ENCODE measurements at places on chromosomes 16 and 17.

- H3K27ac ChIP-seq, result no peak overlapping the region
- no peak overlapping the region for H3K4me3 ChIP-seq
Observed at GRCh38 chr17:72634621-72635020, 457.9 kb downstream of the SLC39A11 start.

DNA sequence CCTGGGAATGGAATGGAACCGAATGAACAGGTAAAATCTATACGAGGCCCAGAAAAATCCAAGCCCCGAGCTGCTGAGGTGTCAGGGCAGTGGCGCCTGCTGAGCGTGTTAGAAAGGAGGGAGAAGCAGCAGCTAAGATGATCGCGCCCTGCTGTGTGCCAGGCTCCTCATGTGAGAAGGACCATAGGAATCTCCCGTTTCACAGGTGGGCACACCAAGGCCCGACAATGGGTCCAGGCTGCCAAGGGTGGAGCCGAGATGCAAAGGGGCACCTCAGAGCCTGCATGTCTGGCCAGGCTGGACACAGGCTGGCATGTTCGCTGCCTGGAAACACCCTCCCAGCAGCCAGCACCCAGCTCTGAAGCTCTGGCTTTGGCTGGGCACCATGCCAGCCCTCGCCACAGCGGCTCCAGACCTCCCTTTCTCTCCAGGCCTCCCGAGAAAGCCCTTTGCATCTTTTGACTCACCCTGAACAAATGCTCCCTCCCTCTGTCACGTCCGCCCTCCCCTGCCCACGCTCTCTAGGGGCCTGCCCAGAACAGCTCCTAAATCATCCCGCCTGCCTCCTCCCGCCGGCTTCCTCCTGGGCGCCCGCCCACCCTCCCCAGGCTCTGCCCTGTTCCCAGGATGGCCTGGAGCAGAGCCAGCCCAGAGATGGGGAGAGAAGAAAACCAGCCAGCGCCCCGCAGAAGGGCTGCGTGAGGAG lies 217.8 kb upstream of the GSE1 start:
- DNase-seq, result peak; percentile 66
- peak overlapping the region; percentile 31 for H3K27ac ChIP-seq
- H3K4me1 ChIP-seq, result peaks cover 34% of the 10 kb centered on the region
- no peaks in the 10 kb centered on the region for H3K27me3 ChIP-seq

GRCh38 chr17:4293572-4293971 lies 29.8 kb upstream of the ANKFY1 start:
- no peaks in the 10 kb centered on the region for H3K27me3 ChIP-seq
- no peaks in the 10 kb centered on the region for H3K4me1 ChIP-seq
- no peak overlapping the region for H3K4me3 ChIP-seq
- H3K36me3 ChIP-seq, result peaks cover 37% of the 10 kb centered on the region

DNA sequence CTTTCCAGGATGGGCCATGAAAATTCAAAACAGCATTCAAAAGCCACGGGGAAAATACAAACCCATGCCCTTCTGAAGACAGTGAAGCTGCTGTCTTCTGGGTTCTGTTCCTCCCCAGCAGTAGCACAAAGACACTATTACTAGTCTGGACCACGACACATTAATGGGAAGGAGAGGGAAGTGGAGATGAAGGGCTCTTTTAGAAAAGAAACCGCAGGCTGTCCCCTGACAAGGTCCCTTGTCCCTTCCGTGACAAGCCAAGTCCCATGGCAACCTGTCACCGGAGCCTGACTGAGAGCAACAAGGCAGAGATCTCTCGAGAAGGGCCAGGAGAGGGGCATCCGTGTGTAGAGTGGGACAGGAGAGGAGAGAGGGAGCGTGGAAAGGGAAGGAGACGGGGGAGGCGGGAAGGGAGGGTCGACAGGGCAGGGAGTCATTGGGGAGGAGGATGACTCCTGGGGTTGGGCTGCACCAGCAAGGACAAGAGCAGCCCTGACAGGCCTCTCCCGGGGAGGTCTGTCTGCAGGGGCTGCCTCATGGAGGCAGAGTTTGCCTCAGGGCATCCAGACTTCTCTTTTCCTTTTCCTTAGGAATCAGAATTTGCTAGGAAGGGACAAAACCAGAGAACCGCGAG lies 436.2 kb downstream of the SLC39A11 start:
- H3K4me1 ChIP-seq, result no peaks in the 10 kb centered on the region
- H3K27me3 ChIP-seq, result no peaks in the 10 kb centered on the region
- no peak for DNase-seq
- no peak overlapping the region for H3K27ac ChIP-seq
- H3K36me3 ChIP-seq, result no peaks in the 10 kb centered on the region

DNA sequence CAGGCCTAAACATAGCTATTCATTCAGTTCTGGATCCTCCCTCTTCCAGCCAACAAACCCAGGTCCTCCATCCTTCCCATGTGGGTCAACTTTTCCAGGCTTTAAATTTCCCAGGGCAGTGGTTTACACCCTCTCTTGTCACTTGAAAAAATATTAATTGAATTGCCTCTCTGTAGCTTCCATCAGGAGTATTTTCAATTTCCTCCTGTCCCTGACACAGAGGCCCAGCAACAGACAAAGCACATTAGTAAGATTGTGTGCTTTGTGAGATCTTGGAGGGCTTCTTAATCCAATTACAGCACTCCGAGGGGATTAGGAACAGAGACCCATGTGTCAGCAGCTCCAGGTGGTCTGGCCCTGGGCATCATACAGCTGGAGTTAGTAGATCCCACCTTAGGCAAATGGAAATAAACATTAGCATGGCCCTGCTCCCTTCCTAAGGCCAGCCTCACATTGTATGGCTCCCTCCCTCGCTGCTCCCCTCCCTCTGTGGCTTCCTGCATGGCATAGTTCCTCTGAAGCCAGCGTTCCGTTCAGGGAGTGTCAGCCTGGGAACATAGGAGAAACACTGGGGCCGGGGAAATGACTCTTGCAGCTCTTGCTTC lies 132.7 kb upstream of the HSBP1 start:
- DNase-seq, result no peak
- H3K36me3 ChIP-seq, result no peaks in the 10 kb centered on the region
- H3K4me1 ChIP-seq, result no peaks in the 10 kb centered on the region
- no peaks in the 10 kb centered on the region for H3K27me3 ChIP-seq
- H3K27ac ChIP-seq, result no peak overlapping the region

- no peaks in the 10 kb centered on the region for H3K27me3 ChIP-seq
- no peak overlapping the region for H3K27ac ChIP-seq
- DNase-seq, result no peak
- no peaks in the 10 kb centered on the region for H3K36me3 ChIP-seq
Observed at GRCh38 chr17:11561281-11561680, 37.0 kb upstream of the DNAH9 start.

- no peaks in the 10 kb centered on the region for H3K36me3 ChIP-seq
- no peak overlapping the region for H3K27ac ChIP-seq
- no peak overlapping the region for H3K4me3 ChIP-seq
- no peaks in the 10 kb centered on the region for H3K27me3 ChIP-seq
Observed at GRCh38 chr17:14351493-14351892, 50.6 kb downstream of the HS3ST3B1 start.

- H3K4me1 ChIP-seq, result no peaks in the 10 kb centered on the region
- H3K27me3 ChIP-seq, result no peaks in the 10 kb centered on the region
- H3K4me3 ChIP-seq, result no peak overlapping the region
- no peak overlapping the region for H3K27ac ChIP-seq
Observed at GRCh38 chr16:51535591-51535990, 384.5 kb upstream of the SALL1 start.

DNA sequence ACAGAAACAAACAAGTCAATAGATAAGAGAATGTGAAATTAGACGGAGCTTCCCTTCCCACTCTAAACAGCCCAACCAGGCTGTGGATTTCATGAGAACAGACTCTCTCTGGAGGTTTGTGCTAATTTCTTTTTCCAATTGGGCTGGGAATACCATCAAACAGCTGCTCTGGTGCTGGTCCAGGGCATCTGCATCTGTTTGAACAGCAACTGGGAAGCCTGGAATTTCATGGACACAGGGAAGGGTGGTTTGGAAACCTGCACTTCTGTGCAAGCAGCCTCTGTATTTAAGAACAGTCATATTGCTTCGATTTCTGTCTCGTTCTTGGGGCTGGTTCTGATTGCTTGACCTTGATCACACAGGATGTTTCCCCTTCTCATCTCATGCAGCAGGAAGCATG lies 88.7 kb downstream of the FOXL1 start:
- peaks cover 22% of the 10 kb centered on the region for H3K27me3 ChIP-seq
- no peak overlapping the region for H3K27ac ChIP-seq
- no peaks in the 10 kb centered on the region for H3K36me3 ChIP-seq
- no peak for DNase-seq
- no peak overlapping the region for H3K4me3 ChIP-seq
- H3K4me1 ChIP-seq, result no peaks in the 10 kb centered on the region

- H3K4me1 ChIP-seq, result no peaks in the 10 kb centered on the region
- DNase-seq, result no peak
- H3K4me3 ChIP-seq, result no peak overlapping the region
- no peaks in the 10 kb centered on the region for H3K36me3 ChIP-seq
- no peak overlapping the region for H3K27ac ChIP-seq
Observed at GRCh38 chr17:72997559-72997958, 94.9 kb downstream of the SLC39A11 start.

DNA sequence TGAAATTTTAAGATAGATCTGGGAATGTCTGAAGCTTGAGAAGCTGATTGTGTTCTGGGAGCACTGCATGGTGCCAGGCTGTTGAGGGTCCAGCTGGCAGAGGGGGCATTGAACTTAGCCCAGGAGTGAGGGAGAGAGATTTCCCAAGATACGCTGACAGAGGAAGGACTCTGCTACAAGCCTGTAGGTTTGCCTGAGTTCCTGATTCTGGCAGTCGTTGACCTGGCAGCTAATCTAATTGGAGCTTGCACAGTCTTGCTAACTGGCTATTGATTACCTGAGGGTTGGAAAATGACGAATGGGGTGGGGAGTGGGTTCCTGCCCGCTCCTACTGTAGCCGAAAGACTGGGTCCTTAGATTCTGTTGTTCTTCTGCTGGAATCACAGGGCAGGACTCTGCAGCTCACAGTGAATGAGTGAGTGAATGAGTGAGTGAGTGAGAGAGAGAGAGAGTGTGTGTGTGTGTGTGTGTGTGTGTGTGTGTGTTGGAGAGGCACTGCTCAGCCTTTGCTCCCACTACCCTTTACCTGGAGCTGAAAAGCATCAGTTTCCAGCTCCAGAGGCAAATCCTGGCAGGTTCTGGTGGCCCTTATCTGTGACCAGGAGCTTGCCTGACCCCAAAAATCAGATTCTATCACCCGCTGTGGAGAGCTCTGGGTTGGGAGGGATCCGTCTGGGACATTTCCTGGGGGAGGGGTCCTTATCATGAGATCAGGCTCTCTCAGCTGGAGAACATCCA lies 16.7 kb downstream of the CTRL start:
- no peaks in the 10 kb centered on the region for H3K27me3 ChIP-seq
- H3K4me3 ChIP-seq, result no peak overlapping the region
- peaks cover 30% of the 10 kb centered on the region for H3K4me1 ChIP-seq
- no peak overlapping the region for H3K27ac ChIP-seq
- DNase-seq, result no peak

GRCh38 chr17:59829217-59830006 lies 63.3 kb downstream of the TUBD1 start:
- H3K4me3 ChIP-seq, result peak overlapping the region; percentile 25
- H3K4me1 ChIP-seq, result peaks cover 57% of the 10 kb centered on the region
- no peaks in the 10 kb centered on the region for H3K27me3 ChIP-seq
- H3K36me3 ChIP-seq, result no peaks in the 10 kb centered on the region

- no peak overlapping the region for H3K27ac ChIP-seq
- no peaks in the 10 kb centered on the region for H3K36me3 ChIP-seq
- H3K4me1 ChIP-seq, result peaks cover 20% of the 10 kb centered on the region
- H3K4me3 ChIP-seq, result no peak overlapping the region
Observed at GRCh38 chr17:39757931-39758873, 20.5 kb downstream of the GRB7 start.

- peak overlapping the region; percentile 74 for H3K27ac ChIP-seq
- no peak for DNase-seq
- peaks cover 94% of the 10 kb centered on the region for H3K27me3 ChIP-seq
- H3K36me3 ChIP-seq, result peaks cover 5% of the 10 kb centered on the region
- H3K4me3 ChIP-seq, result peak overlapping the region; percentile 63
Observed at GRCh38 chr17:48596000-48596734, 2.6 kb upstream of the HOXB5 start.

- H3K27me3 ChIP-seq, result no peaks in the 10 kb centered on the region
- no peaks in the 10 kb centered on the region for H3K36me3 ChIP-seq
- DNase-seq, result no peak
- H3K4me3 ChIP-seq, result no peak overlapping the region
- H3K4me1 ChIP-seq, result no peaks in the 10 kb centered on the region
- no peak overlapping the region for H3K27ac ChIP-seq
Observed at GRCh38 chr16:55212791-55213190, 111.2 kb upstream of the IRX6 start.

- H3K4me1 ChIP-seq, result no peaks in the 10 kb centered on the region
- no peaks in the 10 kb centered on the region for H3K36me3 ChIP-seq
- H3K27me3 ChIP-seq, result no peaks in the 10 kb centered on the region
- no peak for DNase-seq
Observed at GRCh38 chr17:59530531-59530930, 34.9 kb upstream of the DHX40 start.

- peaks cover 78% of the 10 kb centered on the region for H3K36me3 ChIP-seq
- no peak overlapping the region for H3K4me3 ChIP-seq
- no peaks in the 10 kb centered on the region for H3K27me3 ChIP-seq
- H3K27ac ChIP-seq, result no peak overlapping the region
Observed at GRCh38 chr17:42475121-42475520, 16.4 kb downstream of the ATP6V0A1 start.

- no peaks in the 10 kb centered on the region for H3K27me3 ChIP-seq
- no peaks in the 10 kb centered on the region for H3K4me1 ChIP-seq
- no peaks in the 10 kb centered on the region for H3K36me3 ChIP-seq
- H3K4me3 ChIP-seq, result no peak overlapping the region
- H3K27ac ChIP-seq, result no peak overlapping the region
Observed at GRCh38 chr16:78607022-78607421, 507.6 kb downstream of the WWOX start.

DNA sequence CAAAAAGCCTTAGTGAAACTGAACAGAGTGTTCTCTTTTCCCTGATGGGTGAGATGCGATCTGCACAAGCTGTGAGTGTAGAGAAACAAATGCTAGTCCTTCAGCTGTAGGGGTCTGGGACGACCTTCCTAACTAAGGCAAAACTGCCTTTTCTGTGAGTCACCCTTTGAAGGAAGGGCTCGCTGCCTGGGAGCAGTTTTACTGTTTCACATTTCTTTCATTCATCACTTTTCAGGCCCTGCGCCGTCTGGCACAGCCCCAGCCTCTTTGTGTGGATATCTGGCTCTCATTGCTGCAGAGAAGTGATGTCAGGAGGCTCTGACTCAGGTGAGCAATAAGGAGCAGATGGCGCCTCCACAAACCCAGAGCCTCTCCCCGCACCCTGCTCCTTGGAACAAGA lies 57.4 kb downstream of the HS3ST3A1 start:
- no peak overlapping the region for H3K4me3 ChIP-seq
- no peak overlapping the region for H3K27ac ChIP-seq
- peak; percentile 48 for DNase-seq
- H3K36me3 ChIP-seq, result no peaks in the 10 kb centered on the region

GRCh38 chr17:41941168-41941567 lies 10.8 kb downstream of the ODAD4 start:
- H3K4me1 ChIP-seq, result no peaks in the 10 kb centered on the region
- H3K4me3 ChIP-seq, result no peak overlapping the region
- no peaks in the 10 kb centered on the region for H3K27me3 ChIP-seq
- no peak overlapping the region for H3K27ac ChIP-seq
- no peak for DNase-seq
- peaks cover 9% of the 10 kb centered on the region for H3K36me3 ChIP-seq
